ENCODE measurements at places on chromosomes 16 and 17.

DNA sequence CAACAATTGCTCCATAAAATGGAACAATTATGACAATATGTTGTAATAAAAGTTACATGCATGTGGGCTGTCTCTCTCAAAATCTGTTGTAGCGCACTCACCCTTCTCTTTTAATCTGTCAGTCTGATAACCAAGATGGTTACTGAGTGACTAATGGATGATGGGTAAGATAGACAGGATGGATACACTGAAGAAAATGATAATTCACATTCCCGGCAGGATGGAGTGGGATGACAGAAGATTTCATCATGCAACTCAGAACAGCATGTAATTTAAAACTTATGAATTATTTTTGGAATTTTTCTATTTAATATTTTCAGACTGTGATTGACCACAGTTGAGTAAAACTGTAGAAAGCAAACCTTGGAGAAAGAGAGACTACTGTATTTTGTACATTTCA is 30.5 kb downstream of the CDH13 start:
- DNase-seq, result no peak

- no peak for DNase-seq
These were observed 344.3 kb downstream of the WWOX start for GRCh38 chr16:78443542-78444364.

DNA sequence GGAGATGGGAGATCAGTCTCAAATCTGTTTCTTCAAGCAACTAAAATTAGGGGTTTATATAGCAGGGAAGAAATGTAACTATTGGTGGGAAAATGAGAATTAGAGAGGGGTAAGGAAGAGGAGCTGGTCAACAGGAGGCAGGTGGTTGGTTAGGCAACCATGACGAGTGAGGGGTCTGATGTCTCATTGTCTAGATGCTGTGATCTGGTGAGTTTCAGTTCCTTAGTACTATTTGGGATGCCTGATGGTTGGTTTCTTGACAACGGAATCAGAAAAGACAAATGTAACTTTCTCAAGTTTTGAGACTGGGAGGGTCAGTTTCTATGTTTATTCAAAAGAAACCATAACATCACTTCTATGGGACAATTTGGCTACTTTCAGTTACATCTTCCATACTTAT is 415.3 kb upstream of the C16orf82 start:
- DNase-seq, result no peak

DNA sequence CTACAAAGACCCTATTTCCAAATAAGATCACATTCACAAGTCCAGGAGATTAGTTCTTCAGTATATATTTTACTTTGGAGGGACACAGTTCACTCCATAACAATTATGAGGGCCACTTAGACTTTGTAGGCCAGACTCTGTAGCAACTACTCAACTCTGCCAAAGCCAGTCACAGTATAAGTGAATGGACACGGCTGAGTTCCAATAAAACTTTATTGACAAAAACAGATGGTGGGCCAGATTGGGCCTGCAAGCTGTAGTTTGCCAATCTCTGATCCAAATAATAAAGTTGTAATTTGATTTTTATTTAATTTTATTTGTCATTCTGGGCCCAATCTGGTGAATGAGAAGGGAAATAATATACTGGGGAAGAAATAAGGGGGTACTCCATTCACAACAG is 101.1 kb downstream of the ZNF18 start:
- DNase-seq, result no peak

DNA sequence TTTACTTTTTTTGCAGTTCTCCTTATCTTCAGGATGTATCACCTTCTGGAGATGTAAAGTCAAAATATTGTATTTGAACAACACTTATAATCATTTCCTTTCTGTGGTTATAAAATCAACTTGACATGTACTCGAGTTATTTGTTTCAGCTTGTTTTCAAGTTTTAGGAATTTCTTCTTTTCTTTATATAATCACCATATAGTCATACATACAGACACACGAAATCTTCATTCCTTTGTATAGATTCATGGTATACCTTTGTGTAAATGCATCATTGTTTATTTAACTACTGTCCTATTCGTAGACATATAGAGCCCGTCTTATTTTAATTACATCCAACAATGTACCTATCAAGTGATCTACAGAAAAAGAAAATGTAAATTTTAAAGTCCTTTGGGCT is 40.1 kb downstream of the CMC2 start:
- no peak for DNase-seq

GRCh38 chr17:39082482-39082881 is 69.0 kb downstream of the PLXDC1 start:
- no peak for DNase-seq

GRCh38 chr17:68847711-68848110 is 107.5 kb downstream of the ABCA8 start:
- DNase-seq, result no peak

DNA sequence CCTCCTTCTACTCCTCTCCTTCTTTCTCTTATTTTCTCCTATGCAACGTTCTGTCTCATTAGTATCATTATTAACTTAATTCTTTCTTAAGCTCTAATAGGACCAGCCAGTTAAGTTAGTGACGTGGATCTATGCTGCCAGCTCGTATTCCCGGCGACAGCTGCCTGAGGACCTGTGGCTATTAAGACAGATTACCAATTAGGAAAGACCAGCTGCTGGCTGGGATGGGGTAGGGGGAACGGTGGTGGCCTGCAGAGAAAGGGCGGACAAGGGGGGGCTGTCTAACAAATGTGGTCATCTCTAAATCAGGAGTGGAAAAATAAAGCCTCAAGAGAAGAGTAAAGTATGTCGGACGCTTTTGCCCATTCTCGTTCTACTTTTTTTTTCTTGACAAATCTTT is 770 bp upstream of the MYH3 start:
- no peak for DNase-seq

Data from activated CD4-positive, alpha-beta T cell treated with anti-CD3 and anti-CD28 coated beads, Interleukin-2, Interleukin-4, amounts not matched to agents 100 ng/mL and 50 ng/mL, durations not matched to agents 16 hours and 8 hours (primary cell).